ENCODE measurements at places on chromosomes 3 and 15. TPM values are rescaled to one million over a fixed set of nuclear protein-coding genes. Genes with fewer than 3 reads are reported as not detected.

The GHRL gene
- 0.55 TPM for total RNA-seq

The AMT gene
- 4.8 TPM for total RNA-seq

The AGBL1 gene
- not detected for total RNA-seq

The KY gene
- total RNA-seq, result not detected

The DUOX2 gene
- not detected for total RNA-seq

The CCR1 gene
- 3.7 TPM for total RNA-seq

The EIF4E3 gene
- 66.2 TPM for total RNA-seq

The USP13 gene
- 13.0 TPM for total RNA-seq

The CCNB2 gene
- 75.7 TPM for total RNA-seq

The TTLL13 gene
- total RNA-seq, result 0.34 TPM

The ZNF710 gene
- 27.5 TPM for total RNA-seq

The LMAN1L gene
- 0.64 TPM for total RNA-seq

The ZNF660 gene
- total RNA-seq, result 0.11 TPM

The TRPM1 gene
- total RNA-seq, result not detected

The C3orf85 gene
- not detected for total RNA-seq

The INSYN1 gene
- total RNA-seq, result not detected

The UPK1B gene
- total RNA-seq, result not detected

The GHSR gene
- total RNA-seq, result not detected

The JMJD7 gene
- 17.8 TPM for total RNA-seq

The SNTN gene
- total RNA-seq, result not detected

The CDAN1 gene
- total RNA-seq, result 27.6 TPM

The GXYLT2 gene
- not detected for total RNA-seq

The GOLGA8Q gene
- total RNA-seq, result 3.0 TPM

The GADL1 gene
- not detected for total RNA-seq

All from T-helper 2 cell treated with Interferon-gamma antibody and Interleukin-4, amounts not matched to agents 100 ng/mL and 5 ng/mL, for 36 hours (primary cell).